Activated CD4-positive, alpha-beta T cell treated with anti-CD3 and anti-CD28 coated beads for 1 hour (primary cell): ENCODE measurements at places on chromosomes 5 and 9.

DNA sequence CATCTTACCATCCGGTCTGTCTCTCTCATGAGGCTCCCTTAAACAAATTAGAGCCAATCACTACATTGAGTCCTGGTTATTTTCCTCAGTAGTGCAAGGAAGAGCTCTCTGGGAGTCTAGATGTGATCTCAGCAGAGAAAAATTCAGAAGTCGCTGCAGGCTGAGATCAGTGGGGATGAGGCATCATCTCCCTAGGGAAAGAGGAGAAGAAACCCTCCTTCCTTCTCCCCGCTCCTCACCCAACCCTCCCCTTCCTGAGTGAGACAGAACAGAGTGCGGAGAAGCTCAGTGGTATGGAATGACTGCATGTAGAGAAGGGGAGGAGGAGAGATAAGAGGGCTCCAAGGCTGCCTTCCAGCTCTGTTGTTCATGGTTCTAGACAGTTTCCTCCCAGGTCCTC lies 80.5 kb downstream of the PAPPA start:
- no peak for DNase-seq

DNA sequence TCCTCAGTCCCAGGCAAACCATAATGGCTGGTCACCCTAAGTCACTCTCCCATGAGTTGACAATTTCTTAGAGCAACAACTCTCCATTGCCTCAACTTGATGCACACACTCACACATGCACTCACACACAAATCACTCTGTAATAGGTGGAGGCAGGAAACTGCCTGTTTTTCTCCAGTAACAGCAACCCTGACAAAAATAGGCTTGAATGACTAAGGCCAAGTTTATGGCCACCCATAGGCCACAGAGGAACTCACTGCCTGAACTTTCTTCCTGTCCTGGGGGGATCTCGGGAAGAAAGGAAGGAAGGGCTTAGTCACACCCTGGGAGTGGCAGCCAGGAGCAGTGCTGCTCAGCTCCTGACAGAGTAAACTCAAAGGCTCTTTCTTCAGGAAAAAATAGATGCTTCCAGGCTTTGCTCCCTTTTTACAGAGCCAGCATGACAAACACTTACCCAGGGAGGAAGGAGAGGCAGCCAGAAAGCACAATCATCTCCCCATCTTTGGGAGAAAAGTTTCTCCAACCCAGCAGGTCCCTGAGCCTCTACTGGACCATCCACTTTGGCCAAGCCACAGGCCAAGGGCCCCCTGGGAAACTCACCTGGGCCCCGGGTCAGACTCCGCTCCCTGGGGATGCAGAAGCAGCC lies 368 bp downstream of the SH3TC2 start:
- no peak for DNase-seq

DNA sequence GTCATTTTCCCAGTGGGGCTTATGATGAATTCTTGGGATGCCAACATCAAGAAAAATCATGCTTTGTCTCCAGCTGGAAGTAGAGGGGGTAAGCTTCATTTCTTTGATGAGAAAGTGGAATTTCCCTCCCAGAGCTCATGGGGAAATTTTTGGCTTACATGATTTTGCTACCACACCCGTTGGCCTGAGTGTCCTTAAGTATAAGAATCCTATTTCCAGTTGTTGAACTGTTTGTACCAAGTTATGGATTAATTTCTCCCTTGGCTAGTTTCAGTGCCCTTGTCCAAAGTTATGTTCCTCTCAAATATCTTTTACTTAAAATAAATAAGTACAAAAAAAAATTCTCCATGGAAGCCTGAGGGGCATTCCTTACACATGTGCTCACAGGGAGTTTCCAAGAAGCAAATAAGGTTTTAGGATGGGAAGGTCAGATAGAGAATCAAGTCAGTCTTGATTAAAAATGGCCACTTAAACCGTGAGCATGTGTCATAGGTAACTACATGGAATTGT lies 82.3 kb downstream of the PTCD2 start:
- no peak for DNase-seq

GRCh38 chr9:12314589-12314988 lies 378.6 kb upstream of the TYRP1 start:
- DNase-seq, result no peak

GRCh38 chr9:5646116-5646515 lies 17.2 kb downstream of the RIC1 start:
- no peak for DNase-seq

- no peak for DNase-seq
Observed at GRCh38 chr5:173595841-173596240, 20.6 kb downstream of the BOD1 start.

DNA sequence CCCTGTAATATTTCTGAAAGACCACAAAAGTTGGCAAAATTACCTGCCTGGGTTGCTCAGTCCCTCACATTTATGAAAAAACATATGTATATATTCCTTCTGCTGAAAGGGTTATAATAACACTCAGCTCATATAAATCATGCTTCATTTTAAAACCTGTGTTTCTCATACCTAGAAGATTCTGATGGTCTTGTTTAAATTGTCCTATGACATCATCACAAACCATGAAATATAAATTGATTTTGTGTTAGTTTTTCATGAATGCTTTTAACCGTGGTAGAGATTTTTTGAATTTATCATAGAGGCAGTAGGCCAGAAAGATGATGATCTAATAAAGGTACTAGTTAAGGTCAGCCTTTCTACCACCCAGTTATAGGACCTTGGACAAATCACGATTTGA lies 31.4 kb downstream of the SRFBP1 start:
- DNase-seq, result no peak

- DNase-seq, result no peak
Observed at GRCh38 chr5:138369261-138369660, 16.8 kb downstream of the KDM3B start.

DNA sequence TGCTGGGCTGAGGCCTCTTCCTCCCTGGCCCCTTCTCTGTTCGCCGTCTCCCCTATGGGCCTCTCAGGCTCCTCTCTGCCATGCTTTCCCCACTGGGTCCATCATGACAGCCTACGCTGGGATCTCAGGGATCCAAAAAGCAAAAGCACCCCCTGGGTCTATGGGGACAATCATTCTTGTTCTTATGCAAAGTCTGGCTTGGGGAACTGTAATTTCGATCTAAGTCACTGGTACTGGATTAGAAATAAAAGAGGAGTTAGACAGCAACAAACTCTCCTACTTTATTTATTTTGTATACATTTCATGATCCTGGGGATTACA lies 86.6 kb downstream of the SLC38A9 start:
- no peak for DNase-seq

DNA sequence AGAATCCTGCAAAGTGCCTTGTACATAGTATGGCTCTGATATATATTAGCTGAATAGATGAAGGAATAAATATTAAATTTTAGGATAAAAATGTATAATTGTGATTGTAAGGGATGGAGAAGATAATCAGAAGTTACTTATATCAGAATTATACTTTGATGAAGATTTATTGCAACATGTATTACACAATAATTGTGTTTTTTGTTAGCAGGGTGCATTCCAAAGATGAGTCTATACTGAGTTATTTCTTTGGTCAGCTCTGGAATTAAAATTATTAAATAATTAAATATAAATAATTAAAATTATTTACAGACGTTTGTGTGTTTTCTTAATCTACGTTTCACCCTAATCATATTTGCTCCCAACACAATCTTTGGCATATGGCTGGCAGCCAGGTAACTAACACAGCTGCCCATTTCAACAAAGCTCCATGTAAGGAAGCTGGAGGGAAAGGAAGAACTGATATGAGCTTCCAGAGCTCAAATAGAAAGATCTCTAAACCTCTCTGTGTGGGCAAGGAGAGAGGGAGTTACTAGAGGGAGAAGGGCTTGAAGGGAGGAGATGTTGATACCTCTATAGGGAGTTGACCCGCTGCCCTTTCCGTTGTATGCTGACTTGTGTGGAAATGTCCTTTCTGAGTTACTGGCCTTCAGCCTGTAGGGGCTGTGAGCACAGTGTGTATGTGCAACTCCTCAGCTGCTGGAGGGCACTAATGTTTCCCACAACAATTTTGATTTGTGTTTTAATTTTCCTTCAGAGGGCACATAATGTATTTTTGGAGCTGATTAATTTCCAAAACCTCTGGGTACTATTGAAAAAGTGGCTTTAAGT lies 403.4 kb downstream of the MAN2A1 start:
- no peak for DNase-seq

DNA sequence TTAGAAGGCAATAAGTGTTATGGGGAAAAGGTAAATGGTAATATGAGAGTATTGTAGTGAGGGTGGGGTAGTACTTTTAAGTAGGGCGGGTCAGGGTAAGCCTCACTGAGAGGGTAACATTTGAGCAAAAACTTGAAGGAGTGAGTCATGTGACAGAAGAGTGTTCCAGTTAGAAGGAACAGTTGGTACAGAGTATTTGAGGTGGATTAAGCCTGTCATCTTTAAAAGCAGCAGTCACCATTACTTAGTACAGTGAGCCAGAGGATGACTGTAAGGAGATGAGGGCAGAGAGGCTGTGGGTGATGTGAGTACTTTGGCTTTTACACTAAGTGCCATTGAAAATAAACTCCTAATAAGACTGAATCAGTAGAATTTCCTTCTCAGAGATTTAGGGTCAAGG lies 54.8 kb downstream of the UBAP1 start:
- no peak for DNase-seq

GRCh38 chr5:43313854-43314457 lies 744 bp upstream of the HMGCS1 start:
- DNase-seq, result no peak

GRCh38 chr9:14747111-14747510 lies 24.6 kb upstream of the CER1 start:
- no peak for DNase-seq

GRCh38 chr5:9861666-9862256 lies 231.6 kb upstream of the TAS2R1 start:
- DNase-seq, result no peak

DNA sequence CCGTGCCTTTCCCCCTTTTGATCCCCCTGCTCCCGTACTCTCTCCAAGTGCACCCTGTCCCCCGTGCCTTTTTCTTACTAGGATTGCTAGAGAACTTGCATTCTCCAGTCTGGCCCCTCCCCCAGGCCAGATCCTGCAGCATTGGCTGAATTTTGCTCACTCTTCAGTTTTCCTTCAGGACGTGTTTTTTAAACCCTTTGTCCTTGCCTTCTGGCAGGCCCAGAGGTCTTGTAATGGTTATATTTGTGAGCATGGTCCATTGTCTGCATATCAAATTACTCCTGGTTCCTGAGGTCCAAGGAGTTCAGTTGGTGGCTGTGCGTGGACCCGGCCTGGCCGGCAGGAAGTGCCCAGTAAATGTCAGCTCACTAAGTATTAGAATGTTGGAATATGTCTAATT lies 606 bp downstream of the TBC1D13 start:
- DNase-seq, result no peak
